Upper lobe of left lung (tissue), 6 donors: ENCODE measurements at places on chromosomes 5 and 9. TPM values are rescaled to one million over a fixed set of nuclear protein-coding genes. Genes with fewer than 3 reads are reported as not detected.

DNA sequence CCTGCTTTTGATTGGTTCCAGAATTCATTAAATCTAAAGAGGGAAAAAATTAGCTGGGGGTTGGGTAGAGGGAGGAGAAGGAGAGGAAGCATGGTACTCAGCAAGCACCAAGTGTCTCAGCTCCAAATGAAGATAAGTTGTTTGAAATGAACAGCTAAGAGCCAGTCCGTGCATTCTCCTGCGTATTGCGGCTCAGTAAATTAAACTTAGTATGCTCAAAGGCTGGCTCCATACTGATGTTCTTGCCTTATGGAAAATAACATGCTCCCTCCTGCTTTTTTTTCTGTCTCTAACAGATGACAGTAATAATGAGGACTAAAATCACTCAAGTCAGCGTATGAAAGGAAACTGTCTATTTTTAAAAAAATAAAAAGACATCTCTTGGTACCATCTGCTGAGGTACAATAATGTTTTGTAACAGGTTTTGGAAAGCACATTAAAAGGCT is 161.0 kb downstream of the SPATA31D1 start:
- no peak overlapping the region for H3K27ac ChIP-seq
- H3K4me3 ChIP-seq = no peak overlapping the region
- no peaks in the 10 kb centered on the region for H3K27me3 ChIP-seq
- no peaks in the 10 kb centered on the region for H3K36me3 ChIP-seq
- no peaks in the 10 kb centered on the region for H3K4me1 ChIP-seq
- no peak for DNase-seq

DNA sequence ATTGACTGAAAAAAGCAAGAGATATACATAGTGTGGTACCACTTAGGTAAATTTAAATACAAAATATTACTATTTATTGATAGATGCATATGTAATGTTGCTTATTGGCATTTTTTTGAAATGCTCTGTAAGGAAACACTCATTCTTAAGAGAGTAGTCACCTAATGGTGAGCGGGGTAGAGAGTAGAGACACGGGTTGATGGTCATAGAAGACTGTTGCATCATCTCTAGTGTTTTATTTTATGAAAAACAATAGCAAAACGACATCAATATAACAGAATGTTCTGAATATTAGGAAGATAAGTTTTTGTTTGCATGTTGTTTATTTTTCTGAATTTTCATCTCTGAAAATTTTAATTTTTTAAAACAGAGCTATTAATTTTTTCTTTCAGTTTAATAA is 4.0 kb downstream of the SRP19 start:
- H3K27me3 ChIP-seq = no peaks in the 10 kb centered on the region
- H3K27ac ChIP-seq = no peak overlapping the region
- peaks cover 30% of the 10 kb centered on the region for H3K4me1 ChIP-seq

- peaks cover 9% of the 10 kb centered on the region for H3K4me1 ChIP-seq
- H3K27me3 ChIP-seq = no peaks in the 10 kb centered on the region
- H3K36me3 ChIP-seq = no peaks in the 10 kb centered on the region
These were observed 24.2 kb downstream of the STC2 start for GRCh38 chr5:173303878-173304590.

DNA sequence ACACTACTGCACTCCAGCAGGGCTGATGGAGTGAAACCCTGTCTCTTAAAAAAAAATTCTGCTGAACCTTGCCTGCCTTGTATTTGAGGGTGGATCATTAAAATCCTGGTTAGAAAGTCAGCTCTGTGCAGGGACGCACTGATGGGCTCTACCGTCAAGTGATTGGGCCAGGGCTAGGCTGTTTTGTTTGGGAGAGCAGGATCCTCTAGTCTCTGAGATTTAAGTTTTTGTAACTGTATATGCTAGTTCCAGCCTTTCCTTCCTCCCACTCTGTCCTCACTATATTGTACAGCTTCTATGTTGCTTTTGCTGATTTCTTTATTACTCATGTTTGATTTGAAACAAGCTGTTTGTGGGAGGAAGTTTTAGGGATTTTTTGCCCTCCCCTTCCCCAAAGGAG is 11.5 kb downstream of the DDX4 start:
- H3K27me3 ChIP-seq = no peaks in the 10 kb centered on the region
- no peaks in the 10 kb centered on the region for H3K36me3 ChIP-seq
- no peak overlapping the region for H3K4me3 ChIP-seq
- DNase-seq = no peak
- no peaks in the 10 kb centered on the region for H3K4me1 ChIP-seq
- no peak overlapping the region for H3K27ac ChIP-seq

GRCh38 chr5:64458948-64459347 is 46.9 kb upstream of the RGS7BP start:
- H3K36me3 ChIP-seq = no peaks in the 10 kb centered on the region
- no peaks in the 10 kb centered on the region for H3K27me3 ChIP-seq
- no peaks in the 10 kb centered on the region for H3K4me1 ChIP-seq
- no peak for DNase-seq

DNA sequence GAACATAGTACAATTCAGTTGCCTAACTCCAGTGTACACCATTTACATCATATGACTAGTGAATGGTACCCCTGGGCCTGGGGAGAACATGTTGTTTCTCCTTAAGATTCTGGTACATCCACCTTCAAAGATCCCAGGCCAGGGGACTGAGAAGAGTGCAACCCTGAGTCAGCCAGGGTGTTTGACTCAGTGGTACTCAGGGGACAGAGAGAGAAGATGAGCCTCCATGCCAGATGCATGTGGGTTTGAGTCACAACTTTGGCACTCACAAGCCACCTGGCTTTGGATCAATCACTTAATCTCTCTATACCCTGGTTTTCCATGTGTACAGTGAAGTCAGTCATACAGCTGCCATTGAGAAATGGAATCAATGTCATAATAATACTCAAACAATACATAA is 53.7 kb downstream of the MAP1B start:
- H3K27me3 ChIP-seq = no peaks in the 10 kb centered on the region
- H3K4me3 ChIP-seq = no peak overlapping the region
- H3K36me3 ChIP-seq = no peaks in the 10 kb centered on the region
- DNase-seq = no peak
- no peak overlapping the region for H3K27ac ChIP-seq

GRCh38 chr5:149888280-149888679 is 56.3 kb downstream of the PDE6A start:
- no peaks in the 10 kb centered on the region for H3K27me3 ChIP-seq
- no peak overlapping the region for H3K4me3 ChIP-seq
- DNase-seq = no peak

GRCh38 chr5:82754759-82755158 is 322.4 kb downstream of the TMEM167A start:
- H3K27me3 ChIP-seq = no peaks in the 10 kb centered on the region
- no peak overlapping the region for H3K4me3 ChIP-seq
- no peaks in the 10 kb centered on the region for H3K4me1 ChIP-seq
- H3K36me3 ChIP-seq = no peaks in the 10 kb centered on the region

- DNase-seq = no peak
- H3K4me3 ChIP-seq = no peak overlapping the region
- H3K4me1 ChIP-seq = no peaks in the 10 kb centered on the region
- H3K27me3 ChIP-seq = no peaks in the 10 kb centered on the region
These were observed 181.5 kb downstream of the LPAR1 start for GRCh38 chr9:110856772-110857171.

- H3K4me3 ChIP-seq = no peak overlapping the region
- H3K4me1 ChIP-seq = peaks cover 7% of the 10 kb centered on the region
- peak; percentile 87 for DNase-seq
- peak overlapping the region; percentile 59 for H3K27ac ChIP-seq
- no peaks in the 10 kb centered on the region for H3K27me3 ChIP-seq
- no peaks in the 10 kb centered on the region for H3K36me3 ChIP-seq
These were observed 76.1 kb downstream of the TLE1 start for GRCh38 chr9:81613002-81613812.

- no peak overlapping the region for H3K27ac ChIP-seq
- H3K36me3 ChIP-seq = peaks cover 8% of the 10 kb centered on the region
- peaks cover 7% of the 10 kb centered on the region for H3K4me1 ChIP-seq
- no peak overlapping the region for H3K4me3 ChIP-seq
- no peaks in the 10 kb centered on the region for H3K27me3 ChIP-seq
- no peak for DNase-seq
These were observed 119.5 kb upstream of the LMX1B start for GRCh38 chr9:126494264-126494663.

- no peaks in the 10 kb centered on the region for H3K27me3 ChIP-seq
- no peak overlapping the region for H3K4me3 ChIP-seq
- DNase-seq = no peak
- H3K36me3 ChIP-seq = no peaks in the 10 kb centered on the region
These were observed 95.6 kb downstream of the HSPA4 start for GRCh38 chr5:133147411-133147810.

DNA sequence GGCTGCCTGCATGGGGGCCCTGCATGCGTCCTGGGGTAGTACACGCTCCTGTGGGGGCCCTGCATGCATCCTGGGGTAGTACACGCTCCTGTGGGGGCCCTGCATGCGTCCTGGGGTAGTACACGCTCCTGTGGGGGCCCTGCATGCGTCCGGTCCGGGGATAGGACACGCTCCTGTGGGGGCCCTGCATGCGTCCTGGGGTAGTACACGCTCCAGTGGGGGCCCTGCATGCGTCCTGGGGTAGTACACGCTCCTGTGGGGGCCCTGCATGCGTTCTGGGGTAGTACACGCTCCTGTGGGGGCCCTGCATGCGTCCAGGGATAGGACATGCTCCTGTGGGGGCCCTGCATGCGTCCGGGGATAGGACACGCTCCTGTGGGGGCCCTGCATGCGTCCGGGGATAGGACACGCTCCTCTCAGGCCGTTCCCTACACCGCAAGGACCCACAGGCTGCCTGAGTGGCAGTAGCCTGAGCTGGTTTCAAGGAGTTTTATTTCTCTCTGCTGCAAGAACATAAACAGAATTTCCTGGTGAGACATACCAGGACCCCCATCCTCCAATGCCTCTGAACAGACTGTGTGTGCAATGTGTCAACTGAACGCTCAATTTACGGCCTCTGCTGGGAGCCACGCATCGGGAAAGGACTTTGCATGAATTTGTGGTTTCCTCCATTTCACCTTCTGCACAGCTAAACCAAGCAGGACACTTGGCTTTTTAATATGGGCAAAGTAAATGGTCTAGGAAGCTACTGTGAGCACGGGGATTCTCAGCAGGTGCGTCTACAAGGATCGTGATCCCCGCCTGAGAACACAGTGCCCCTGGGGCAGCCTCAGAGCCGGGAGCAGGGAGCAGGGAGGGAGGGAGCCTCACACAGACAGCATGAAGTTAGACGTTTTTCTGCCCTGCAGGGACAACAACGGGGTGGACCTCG is 48.9 kb upstream of the CLPTM1L start:
- no peak for DNase-seq
- no peaks in the 10 kb centered on the region for H3K4me1 ChIP-seq
- H3K27me3 ChIP-seq = no peaks in the 10 kb centered on the region
- no peak overlapping the region for H3K4me3 ChIP-seq
- no peak overlapping the region for H3K27ac ChIP-seq

DNA sequence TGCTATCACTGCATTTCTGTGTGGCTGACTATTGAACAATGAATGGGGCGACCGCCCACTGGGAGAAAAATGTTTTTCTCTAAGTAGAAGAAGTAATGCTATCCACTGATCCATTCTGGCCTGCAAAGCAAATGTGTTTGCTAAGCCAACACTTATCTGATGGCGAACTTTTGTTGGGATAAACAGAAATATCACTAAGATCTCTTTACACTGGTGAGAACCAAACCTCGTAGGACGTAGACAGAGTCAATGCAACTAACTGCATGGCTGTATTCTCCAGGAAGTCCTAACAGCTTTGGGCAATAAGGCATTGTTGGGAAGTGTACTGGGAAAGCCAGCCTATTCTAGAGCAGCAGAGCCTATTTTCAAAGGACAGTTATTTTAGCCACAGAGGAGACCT is 77.7 kb downstream of the ANKH start:
- no peaks in the 10 kb centered on the region for H3K27me3 ChIP-seq
- H3K4me3 ChIP-seq = no peak overlapping the region
- H3K4me1 ChIP-seq = no peaks in the 10 kb centered on the region
- no peak overlapping the region for H3K27ac ChIP-seq

GRCh38 chr5:15135661-15136060 is 264.1 kb upstream of the ANKH start:
- no peak for DNase-seq
- no peaks in the 10 kb centered on the region for H3K27me3 ChIP-seq
- no peak overlapping the region for H3K27ac ChIP-seq
- no peaks in the 10 kb centered on the region for H3K4me1 ChIP-seq

FBN2 gene
- 0.49 TPM for total RNA-seq

TXN gene
- 170 TPM for total RNA-seq

ABO gene
- total RNA-seq = 37.0 TPM

AHRR gene
- total RNA-seq = 6.3 TPM

PCDHGA5 gene
- 2.3 TPM for total RNA-seq

S1PR3 gene
- total RNA-seq = 6.1 TPM

BAAT gene
- 3.3 TPM for total RNA-seq

GABRA6 gene
- not detected for total RNA-seq

GABRP gene
- total RNA-seq = not detected
